ENCODE measurements at places on chromosomes 3 and 15.
A peak's percentile ranks its signal among the peaks of the same experiment; 100 is the strongest.

DNA sequence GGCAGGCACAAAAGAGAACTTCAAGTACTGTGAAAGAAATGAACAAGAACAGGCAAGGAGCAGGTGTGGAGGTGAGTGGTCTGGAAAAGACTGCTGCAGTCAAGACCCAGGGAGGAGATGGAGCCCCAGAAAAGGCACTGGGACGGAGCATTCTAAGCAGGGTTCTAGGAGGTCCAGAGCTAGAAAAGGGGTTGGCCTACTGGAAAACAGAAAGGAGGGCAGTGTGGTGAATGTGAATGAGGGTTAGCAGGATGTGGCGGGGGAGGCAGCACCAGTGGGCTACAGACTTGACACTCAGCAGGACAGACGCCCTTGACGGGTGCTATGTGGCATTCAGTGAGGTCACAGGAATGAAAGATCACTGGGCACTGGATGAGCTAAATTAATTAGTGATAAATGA, 75.7 kb downstream of the SENP2 start:
- DNase-seq, result no peak

DNA sequence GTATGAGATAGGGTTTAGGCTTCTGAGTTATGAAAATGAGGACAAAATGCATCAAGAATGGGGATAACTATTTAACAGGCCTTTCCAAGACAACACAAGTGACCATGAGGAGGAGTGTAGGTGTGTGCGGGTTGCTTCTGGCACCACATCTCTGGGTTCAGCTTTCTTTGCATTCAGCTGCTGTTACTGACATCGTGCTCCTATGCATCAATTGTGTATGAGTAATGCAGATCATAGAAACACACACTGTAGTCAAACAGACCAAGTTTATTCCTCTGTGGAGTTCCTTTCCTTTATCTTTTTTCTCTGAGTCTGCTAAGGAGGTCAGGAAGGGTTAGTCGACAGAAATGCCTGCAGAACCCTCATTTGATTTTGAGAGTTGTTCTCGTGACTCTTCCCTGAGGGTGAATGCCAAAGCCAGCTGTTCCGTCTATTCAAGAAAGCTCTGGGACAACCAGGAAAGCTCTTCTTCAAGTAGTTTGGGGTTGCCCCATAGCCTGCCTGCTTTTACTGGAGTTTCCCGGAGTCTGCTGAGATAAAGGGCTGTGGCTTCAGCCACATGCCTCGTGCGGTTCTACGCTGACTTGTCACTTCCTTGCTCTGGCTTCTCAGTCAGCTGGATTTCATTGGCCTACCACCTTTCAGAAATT, 136.7 kb upstream of the TLE3 start:
- peak; percentile 27 for DNase-seq

- no peak for DNase-seq
These were observed 17.9 kb upstream of the ABI3BP start for GRCh38 chr3:101011136-101011535.

DNA sequence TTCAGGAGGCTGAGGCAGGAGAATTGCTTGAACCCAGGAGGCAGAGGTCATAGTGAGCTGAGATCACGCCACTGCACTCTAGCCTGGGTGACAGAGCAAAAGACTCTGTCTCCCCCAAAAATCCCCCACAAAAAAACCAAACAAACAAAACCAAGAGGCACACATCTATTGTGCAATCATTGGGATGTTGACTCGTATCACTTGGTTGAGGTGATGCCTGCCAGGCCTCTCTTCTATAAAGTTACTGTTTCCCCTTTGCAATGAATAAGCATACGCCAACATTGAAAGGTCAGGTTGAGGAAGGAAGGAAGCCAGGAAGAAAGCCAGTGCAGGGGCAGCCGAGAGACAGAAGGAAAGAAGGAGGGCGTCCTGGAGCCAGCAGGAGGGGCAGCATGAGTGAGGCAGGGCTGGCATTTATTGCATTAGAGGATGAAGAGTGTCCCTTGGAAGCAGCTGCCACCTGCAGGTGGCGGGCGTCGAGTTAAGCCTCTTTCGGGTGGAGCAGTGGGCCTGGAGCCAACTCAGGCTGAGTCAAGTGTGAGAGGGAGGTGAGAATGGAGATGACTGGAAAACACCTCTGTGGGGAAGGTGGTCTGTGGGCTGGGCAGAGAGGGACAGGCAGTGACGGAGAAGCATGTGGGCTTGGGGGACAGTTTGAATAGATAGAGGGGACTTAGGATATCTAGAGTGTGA, 8.3 kb upstream of the CSPG4 start:
- peak; percentile 34 for DNase-seq

GRCh38 chr15:95603802-95604201, 726.7 kb upstream of the NR2F2 start:
- DNase-seq, result no peak

GRCh38 chr3:67661089-67661488, 6.7 kb upstream of the SUCLG2 start:
- DNase-seq, result no peak

Data from SJSA1 (cell line).